ENCODE measurements at places on chromosomes 16 and 17.

GRCh38 chr17:67044940-67045339 lies 586 bp downstream of the CACNG1 start:
- DNase-seq: no peak

GRCh38 chr17:9189870-9190269 lies 168.6 kb downstream of the NTN1 start:
- DNase-seq: no peak

DNA sequence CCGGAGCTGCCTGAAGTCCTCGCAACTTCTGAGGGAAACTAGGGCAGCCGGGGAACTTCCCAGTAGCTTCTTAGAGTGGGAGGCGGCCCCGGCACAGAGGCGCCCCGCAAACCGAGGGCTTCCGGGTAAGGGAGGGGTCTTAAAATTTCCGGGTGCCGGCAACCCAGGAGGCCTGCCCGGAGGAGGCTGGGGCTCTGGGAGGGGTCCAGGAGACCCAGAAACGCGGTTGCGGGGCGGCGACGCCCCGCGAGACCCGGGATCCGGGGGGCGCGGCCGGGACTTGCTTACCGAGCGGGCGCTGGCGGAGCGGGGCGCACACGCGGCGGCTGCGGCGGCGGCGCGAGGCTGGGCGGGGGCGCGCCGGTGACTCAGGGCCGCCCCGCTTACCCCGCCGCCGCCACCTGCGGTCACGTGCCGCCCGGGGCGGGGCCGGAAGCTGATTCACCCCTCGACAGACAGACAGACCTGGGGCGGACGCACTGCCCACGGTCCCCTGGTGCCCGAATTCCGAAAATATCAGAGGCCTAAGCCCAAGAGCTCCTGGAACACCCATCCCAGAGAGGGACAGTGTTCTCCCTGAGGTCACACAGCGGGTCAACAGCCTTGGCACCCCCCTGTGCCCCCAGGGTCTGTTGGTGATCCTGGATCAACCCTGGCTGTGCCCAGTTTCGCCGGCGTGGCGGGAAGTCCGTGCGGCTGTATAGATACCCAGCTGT lies at the start of gene FAM83G:
Gene FAM83G (minus strand): TSS at position 344 of the 716 bp plus-strand sequence. CDS start 723 bp downstream, outside the sequence.
- peak; percentile 84 for DNase-seq

- DNase-seq: no peak
Measured at GRCh38 chr17:299546-299945, 53.1 kb downstream of the RPH3AL start.

DNA sequence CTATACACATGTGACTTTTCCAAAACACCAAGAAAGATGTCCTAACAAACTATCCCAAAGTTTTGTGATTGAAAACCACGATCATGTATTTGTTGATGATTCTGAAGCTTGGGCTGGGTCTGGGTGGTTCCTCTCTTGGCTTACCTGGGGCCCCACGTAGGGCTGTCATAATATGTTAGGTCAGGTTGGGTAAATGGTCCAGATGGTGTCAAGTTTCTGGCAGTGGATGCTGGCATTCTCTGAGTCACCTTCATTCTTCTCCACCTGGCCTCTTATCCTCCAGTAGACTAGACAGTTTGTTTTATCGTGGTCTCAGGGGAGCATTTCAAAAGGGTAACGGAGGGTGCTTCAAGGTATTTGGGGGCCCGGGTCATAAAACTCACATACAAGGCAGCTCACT lies 39.4 kb downstream of the SYCE1L start:
- no peak for DNase-seq

GRCh38 chr17:59493867-59494266 lies 71.5 kb upstream of the DHX40 start:
- DNase-seq: no peak

DNA sequence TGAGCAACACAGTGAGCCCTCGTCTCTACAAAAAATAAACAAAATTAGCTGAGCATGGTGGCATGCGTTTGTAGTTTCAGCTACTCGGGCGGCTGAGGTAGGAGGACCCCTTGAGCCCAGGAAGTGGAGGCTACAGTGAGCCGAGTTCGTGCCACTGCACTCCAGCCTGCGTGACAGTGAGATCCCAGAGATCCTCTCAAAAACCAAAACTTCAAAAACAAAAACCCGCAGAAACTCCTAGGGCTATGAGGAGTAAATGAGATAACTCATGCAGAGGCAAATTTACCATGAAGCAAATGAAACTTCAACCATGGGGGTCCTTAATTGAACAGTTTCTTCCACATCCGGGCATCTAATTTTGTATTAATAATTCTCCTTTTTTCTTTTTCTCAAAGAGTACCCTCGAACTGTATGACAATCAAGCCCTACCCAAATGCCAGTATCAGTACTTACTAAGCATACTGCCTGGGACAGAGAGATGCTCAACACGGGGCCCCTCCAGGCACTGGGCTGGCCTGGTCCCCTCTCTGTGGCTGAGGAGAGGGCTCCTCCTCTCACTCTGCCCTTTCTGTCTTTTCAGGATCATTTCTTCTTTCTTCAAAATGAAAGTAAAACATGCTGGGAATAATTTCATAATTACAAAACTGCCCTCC lies 789 bp upstream of the PIPOX start:
- no peak for DNase-seq

- DNase-seq: no peak
Measured at GRCh38 chr16:81686391-81687130, 92.5 kb upstream of the PLCG2 start.

- no peak for DNase-seq
Measured at GRCh38 chr17:80105762-80106161, 4.4 kb downstream of the GAA start.

GRCh38 chr16:85173146-85173980 lies 61.1 kb upstream of the CIBAR2 start:
- DNase-seq: peak; percentile 94

GRCh38 chr16:84459941-84460405 lies 44.5 kb downstream of the MEAK7 start:
- no peak for DNase-seq

- peak; percentile 31 for DNase-seq
Measured at GRCh38 chr17:75808905-75809621, 24.5 kb downstream of the UNK start.

DNA sequence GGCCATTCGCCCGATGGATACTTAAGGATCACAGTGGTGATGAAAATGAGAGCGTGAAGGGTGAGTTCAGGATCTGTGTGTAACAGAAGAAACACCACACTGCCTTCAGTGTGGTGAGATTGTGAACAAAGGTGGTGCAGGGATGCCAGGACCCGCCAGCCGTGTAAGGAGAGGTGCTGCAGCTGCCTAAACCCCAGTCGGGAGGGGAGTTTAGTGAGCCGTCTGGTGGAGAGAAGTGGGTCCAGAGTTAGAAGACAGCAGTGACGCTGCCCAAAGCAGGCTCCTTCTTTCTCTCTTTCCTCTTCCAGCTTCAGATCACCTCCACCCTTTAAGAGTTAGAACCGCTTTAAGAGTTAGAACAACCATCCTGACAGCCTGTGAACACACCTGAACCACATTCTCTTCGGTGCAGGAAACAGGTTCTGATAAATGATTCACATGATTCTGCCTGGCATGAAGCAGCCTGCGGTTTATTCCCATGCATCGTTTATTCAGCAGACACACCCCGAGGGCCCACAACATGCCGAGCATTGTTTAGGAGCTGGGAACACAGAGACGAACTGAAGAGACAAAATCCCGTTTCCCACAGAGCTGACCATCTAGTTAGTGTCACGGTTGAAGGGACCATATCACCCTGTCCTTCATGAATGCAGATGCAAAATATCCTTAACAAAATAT lies 84.0 kb upstream of the DNAH17 start:
- DNase-seq: peak; percentile 88

DNA sequence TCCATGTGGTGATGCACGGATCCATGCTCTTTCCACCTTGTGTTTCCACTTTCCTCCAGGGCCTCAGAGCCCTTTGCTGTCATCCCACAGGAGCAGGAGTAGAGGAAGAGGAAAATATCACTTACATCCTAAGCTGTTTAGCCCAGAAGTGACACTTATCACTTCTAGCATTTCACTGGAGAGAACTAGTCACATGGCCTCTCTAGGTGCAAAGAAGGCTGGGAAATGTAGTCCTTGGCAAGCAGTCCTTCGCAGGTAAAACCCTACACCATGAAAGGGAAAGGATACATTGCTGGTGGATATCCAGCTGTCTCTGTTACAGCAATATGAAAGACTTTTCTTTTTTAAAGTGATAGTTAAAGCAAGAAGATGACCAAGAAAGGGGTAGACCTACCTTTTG lies 185.9 kb downstream of the RGS9 start:
- DNase-seq: no peak

DNA sequence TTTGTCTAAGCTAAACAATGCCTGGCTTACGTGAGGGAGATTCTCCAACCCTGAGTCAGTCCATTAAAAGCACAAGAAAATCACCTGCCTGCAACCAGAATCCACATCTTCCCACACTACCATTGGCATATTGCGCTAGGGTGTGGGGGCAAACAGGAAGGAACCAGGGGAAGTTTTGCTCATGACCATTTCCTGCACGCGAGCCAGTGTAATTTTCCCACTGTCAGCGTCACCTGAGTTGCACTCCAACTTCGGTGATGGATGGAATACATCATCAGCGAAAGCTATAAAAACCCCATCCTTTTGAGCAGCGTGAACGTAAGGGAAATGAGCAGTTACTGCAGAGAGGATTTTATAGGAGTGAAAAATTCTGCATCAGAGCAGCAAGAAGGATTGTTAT lies 167.9 kb upstream of the NOL11 start:
- no peak for DNase-seq

DNA sequence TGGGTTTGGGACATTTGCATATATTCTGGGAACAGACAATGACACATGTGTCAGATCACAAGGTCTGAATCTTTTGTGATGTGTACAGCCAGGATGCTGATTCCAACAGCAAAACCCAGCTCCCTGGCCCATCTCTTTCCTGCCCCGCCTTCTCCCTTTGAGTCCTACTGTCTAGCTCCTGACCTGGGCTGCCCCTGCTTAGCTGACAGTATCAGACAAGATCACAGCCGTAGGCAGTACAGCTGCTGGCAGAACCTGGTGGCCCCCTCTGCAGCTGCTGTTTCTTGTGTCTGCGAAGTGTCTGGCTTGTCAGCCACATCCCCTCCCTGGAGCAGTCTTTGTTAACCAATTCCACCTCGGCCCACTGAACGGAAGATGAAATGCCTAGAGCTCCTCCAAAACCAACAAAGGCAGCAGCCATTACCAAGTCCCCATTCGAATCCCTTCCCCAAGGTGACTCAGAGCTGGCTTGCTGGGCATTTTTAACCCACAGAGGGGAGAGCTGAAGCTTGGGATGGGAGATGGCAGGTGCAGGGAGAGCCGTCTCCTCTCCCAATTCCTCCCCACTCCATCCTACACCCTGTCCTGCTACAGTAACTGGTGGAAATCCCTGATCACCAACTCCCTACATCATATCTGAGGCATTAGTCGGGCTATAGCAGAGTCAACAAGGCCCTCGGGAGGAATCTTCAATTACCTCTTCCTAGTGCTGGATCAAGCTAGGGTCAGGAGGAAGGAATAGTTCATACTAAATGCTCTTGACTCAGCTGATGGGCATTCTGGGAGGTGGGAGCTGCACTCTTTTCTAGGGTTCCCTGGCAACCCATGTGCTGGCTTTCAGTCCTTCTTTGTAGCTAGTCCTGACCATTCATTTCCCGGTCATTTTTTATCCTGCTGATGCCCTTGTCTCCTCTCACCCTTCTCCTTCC lies 5.8 kb downstream of the PIPOX start:
- no peak for DNase-seq

DNA sequence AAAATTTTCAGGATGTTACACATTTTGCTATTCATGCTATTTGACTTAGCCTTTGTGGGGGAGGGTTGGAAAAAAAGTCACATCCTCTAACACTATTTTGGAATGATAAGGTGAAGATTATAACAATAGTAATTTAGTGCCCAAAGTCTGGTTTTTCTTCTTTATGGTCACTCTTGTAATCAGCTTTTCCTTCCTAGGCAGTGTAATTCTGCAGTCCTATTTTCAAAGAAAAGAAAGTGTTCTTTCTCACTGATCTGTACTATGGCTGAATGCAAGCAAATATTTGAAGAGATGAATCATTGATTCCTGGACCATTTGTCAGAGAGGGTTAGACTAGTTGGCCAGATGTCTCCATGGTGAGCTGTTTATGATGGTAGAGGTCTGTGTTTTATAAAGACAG lies 8.4 kb downstream of the RSPRY1 start:
- DNase-seq: peak; percentile 88

DNA sequence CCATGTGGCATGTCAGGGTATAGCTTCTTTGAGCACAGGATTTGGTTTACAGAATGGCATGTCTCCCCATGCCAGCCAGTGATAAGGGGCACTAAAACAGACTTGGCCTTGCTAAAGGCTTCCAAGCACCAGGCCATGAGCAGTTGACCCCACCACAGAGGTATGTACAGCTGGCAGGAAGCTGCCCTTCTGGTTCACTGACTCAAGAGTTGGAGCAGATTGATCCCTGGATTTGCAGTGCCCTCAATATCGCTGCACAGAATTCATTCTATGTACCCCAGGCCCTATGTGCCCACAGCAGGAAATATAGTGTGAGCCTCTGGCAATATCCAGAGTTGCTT lies 24.3 kb downstream of the HLF start:
- no peak for DNase-seq

- DNase-seq: no peak
Measured at GRCh38 chr17:66387392-66387981, 85.1 kb downstream of the PRKCA start.

GRCh38 chr16:84339311-84339710 lies 29.0 kb upstream of the ATP2C2 start:
- no peak for DNase-seq

GRCh38 chr16:71412270-71413160 lies 29.3 kb downstream of the TLE7 start:
- DNase-seq: peak; percentile 85

DNA sequence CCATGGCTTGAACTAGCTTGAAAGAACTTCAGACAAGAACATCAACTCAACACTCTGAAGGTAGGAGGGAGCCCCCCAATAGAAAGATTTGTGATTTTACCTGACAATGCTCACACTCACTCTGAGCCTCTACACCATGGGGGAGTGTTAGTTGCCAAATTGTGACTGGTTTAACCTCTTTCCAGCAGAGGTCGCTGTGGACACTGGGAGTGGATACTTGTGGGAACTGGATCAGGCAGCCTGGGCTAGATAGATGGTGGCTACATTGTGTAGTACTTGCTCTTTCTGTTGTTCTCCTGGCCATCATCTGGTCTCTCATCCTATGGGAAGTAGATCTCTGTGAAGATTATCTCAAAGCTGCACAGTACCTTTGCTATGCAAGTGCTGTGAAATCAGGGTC lies 2.9 kb downstream of the SMPD3 start:
- peak; percentile 13 for DNase-seq

- no peak for DNase-seq
Measured at GRCh38 chr17:39351508-39351907, 49.9 kb downstream of the FBXL20 start.

GRCh38 chr17:82800885-82801284 lies 38.9 kb downstream of the ZNF750 start:
- no peak for DNase-seq

DNA sequence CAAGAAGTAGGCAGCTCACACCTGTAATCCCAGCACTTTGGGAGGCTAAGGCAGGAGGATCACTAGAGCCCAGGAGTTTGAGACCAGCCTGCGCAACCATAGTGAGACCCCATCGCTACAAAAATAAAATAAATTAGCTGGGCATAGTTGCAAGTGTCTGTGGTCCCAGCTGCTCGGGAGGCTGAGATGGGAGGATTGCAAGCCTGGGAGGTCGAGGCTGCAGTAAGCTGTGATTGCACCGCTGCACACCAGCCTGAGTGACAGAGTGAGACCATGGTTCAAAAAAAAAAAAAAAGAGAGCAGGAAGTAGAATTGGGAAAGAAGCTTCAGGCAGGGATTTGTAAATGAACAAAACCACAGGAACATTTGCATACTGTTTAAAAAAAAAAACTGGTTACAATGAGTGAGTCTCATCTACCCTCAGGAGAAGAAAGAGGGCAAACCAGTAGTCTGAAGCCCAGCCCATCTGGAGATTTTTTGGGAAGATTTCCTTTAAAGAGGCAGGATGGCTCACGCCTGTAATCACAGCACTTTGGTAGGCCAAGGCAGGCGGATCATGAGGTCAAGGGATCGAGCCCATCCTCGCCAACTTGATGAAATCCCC lies 7.9 kb downstream of the MPV17L start:
- DNase-seq: no peak

All from RWPE1 (cell line).